ENCODE measurements at places on chromosomes 3 and 15.

DNA sequence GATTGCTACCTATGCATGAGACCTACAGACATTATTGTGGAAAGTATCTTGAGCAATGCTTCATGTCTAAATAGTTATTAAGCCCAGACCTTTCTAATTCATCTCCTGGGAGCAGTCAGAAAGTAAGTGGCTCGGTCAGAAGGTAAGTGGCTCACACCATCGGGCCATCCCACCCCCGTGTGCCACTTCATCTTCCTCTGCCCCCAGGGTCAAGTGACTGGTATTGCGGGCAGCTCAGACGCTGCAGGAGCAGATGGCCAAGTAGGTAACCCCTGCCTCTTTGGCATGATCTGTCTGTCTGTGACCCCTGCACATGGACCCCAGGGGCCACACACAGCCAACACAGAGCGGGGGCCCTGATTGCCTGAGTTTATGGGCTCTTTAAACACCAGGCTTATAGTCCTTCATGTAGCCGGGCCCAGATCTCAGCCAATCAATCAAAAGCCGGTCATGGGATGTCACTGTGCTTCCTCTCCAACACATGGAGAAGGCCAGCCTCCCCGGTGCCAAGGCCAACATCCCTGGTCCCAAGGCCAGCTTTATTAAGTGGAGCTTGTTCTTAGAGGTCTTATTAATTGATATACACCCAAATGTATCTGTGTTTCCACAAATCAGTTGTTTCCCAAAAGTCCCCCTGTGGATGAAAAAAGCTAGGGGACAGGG, 42.9 kb downstream of the LARP6 start:
- DNase-seq: no peak

DNA sequence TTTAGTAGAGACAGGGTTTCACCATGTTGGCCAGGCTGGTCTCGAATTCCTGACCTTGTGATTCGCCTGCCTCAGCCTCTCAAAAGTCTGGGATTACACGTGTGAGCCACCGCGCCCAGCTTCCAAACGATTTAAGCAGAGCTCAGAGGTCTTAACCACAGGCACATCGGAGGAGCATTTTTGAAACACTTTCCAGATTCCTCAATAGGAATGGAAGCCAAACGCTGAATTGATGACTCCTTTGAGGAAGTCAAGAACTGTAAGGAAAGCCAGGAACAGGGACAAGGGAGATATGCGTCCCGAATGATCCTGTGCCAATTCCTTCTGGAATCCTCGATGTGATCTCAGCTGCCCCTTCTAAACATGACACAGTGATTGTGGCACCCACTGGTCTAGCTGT, 40.0 kb downstream of the TRH start:
- no peak for DNase-seq

DNA sequence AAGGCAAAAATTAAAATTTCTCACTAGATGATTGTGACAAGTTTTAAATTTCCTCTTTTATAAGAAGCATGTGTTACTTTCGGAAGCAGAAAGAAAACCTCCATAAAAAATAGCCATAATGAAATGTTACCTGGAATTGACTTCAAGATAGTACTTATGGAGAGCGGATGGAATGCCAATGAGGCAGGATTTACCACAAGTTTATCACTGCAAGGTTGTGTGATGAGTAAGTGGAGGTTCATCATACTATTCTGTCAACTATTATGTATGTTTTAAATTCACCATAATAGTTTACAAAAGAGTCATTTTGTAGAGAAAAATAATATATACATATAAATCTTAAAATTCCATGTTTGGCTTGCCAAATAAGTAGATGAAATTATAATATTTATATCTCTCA, 230.3 kb downstream of the SCAPER start:
- DNase-seq: peak; percentile 82

- no peak for DNase-seq
Observed at GRCh38 chr3:37542772-37543449, 318.8 kb upstream of the CTDSPL start.

DNA sequence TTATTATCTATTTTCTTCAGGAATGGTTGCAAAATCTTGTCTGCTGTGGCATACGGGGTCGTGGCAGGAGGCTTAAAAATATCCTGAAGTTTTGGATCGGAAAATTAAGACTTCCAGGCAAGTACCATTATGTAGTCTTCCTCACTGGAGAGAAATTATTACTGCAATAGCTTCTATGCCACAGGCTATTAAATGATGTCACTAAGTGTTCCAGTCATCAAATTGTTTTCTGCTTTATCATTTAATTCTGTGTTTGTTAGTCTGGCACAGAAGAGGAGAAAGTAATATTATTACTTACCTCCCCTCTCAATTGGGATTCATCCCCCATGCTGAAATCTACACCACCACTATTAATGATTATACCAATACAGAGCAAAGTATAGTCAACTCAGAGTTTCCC, 378.2 kb upstream of the ALCAM start:
- no peak for DNase-seq

Data from amniotic epithelial cell (primary cell).